GM04504 (cell line): ENCODE measurements at places on chromosomes 7 and 10.

GRCh38 chr10:117748058-117748457 lies 205.5 kb downstream of the EMX2 start:
- no peak for DNase-seq

DNA sequence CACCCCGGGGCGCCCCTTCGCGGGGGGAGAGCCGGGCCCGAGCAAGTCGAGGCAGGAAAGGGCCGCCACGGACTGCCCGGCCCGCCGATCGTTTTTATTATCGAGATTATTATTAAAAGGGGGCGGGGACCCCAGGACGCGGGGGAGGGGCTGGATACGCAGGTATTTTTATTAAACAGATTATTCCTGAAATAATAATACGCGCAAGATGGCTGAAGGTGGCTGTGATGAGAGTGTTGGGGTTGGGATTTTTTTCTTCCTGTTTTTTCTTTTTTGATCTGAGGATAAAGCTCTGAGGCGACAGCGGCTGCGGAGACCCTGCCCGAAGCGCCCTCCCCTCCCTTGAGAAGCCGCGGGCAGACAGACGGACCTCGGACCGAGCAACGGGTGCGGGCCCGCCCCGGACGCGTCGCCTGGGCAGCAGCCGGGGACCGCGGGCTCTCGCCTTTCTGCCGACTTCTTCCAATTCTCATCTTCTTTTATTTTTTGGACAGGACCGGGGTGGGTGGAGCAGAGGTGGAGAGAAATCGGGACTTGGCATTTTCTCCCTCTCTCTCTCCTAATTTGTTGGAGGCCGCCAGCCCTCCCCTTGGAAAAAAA lies 1.4 kb upstream of the TRIM8 start:
- DNase-seq = no peak

- DNase-seq = no peak
These were observed 6.7 kb upstream of the RASGEF1A start for GRCh38 chr10:43273543-43273942.

DNA sequence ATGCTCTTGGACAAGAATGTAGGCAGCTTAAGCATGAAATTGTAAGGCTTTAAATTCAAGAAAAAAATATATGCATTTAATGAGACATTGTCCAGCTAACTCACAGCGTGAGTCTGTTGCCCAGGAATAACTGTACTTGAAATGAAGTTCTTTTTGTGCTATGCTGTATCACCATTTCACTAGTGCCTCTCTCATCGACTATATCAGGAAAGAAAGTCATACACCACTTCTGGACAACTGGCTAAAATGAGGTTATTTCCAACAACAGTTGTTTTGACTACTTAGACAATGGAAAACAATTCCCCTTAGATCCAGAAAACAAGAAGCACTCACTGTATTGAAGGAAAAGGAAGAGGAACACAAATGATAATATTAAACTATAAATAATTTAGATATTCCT lies 251.8 kb downstream of the CRPPA start:
- DNase-seq = no peak

GRCh38 chr7:156128496-156128895 lies 316.2 kb upstream of the SHH start:
- no peak for DNase-seq

GRCh38 chr10:23478570-23478969 lies 39.7 kb downstream of the OTUD1 start:
- DNase-seq = no peak

DNA sequence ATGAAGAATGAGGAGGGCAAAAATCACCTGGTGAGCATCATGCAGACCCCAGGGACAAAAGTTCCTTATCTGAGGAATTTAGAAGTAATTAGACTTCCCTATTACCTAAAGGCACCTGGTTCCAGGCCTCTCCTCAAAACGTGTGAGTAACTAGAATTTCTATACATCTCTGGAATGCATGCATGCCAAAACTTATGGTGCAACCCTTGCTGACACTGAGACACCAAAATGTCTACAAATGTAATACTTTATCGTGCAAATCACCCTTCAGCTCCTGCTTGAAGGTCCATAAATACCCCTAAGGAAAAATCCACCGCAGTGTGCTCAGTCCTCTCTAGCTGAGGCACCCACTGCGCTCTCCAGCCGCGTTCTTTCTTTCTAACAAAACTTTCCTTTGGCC lies 84.2 kb downstream of the PAXIP1 start:
- DNase-seq = no peak
